ENCODE measurements at places on chromosomes 16 and 17.

DNA sequence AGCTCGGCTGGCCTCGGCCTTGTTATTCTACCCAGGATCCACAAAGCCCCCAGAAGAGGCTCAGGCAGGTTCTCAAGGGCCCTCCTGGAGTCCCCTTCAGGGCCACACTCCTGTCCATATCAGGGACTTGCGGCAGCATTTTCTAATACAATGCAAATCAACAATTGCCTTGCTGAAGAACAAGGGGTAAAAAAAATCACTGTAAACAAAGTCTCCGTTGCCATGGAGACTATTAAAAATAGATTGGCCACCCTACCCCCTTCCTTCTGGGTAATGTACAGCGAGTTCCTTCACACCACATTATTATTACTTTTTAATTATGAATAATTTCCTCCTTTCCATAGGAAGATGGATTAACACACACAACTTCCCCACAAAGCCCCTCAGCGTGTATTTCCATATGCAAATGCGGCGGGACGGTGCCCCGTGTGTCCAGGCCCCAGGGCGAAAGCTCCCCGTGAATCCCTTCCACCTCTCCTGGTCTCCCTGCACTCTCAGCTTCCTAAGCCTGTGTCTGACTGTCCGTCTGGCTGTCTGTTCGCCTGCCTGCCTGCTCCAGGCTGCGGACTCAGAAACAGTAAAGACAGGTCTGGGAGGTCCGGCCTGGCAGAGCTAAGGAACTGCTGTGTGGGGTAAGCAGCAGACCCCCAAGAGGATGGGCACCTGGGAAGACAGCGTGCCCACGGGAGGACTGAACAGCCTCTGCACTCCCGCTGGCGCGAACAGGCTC, 196.6 kb downstream of the RBFOX3 start:
- H3K27ac ChIP-seq, result no peak overlapping the region
- no peaks in the 10 kb centered on the region for H3K36me3 ChIP-seq
- no peaks in the 10 kb centered on the region for H3K4me1 ChIP-seq
- H3K4me3 ChIP-seq, result no peak overlapping the region

DNA sequence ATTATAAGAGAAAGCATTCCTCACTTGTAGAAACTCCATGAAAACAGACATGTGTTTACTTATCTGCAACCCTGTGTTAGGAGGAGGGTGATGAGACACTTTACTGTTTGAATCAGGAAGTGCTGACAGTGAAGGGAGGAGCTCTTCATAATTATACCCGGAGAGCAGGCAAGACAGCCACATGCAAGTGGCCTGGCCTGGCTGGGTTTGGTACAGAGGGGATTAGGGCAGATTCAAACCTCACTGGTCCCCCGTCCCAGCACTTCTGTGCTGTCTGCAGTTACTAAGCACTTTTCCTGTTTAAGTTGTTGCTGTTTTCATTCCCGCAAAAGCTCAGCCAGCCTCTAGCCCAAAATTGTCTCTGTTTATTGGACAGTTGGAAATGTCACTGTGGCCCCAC, 78.5 kb downstream of the WWOX start:
- no peak overlapping the region for H3K27ac ChIP-seq
- no peak overlapping the region for H3K4me3 ChIP-seq
- H3K27me3 ChIP-seq, result no peaks in the 10 kb centered on the region
- H3K36me3 ChIP-seq, result no peaks in the 10 kb centered on the region

GRCh38 chr17:79651266-79651665, 40.4 kb upstream of the RBFOX3 start:
- no peak overlapping the region for H3K4me3 ChIP-seq
- H3K27me3 ChIP-seq, result no peaks in the 10 kb centered on the region
- no peaks in the 10 kb centered on the region for H3K36me3 ChIP-seq
- no peak for DNase-seq

GRCh38 chr17:63843910-63844677, 1.6 kb upstream of the SMARCD2 start:
- no peaks in the 10 kb centered on the region for H3K27me3 ChIP-seq
- no peaks in the 10 kb centered on the region for H3K36me3 ChIP-seq
- no peak for DNase-seq
- no peak overlapping the region for H3K27ac ChIP-seq

- H3K4me3 ChIP-seq, result no peak overlapping the region
- no peaks in the 10 kb centered on the region for H3K4me1 ChIP-seq
- peaks cover 4% of the 10 kb centered on the region for H3K36me3 ChIP-seq
- H3K27ac ChIP-seq, result no peak overlapping the region
- DNase-seq, result no peak
These were observed 45.3 kb downstream of the NEUROD2 start for GRCh38 chr17:39562395-39562794.

DNA sequence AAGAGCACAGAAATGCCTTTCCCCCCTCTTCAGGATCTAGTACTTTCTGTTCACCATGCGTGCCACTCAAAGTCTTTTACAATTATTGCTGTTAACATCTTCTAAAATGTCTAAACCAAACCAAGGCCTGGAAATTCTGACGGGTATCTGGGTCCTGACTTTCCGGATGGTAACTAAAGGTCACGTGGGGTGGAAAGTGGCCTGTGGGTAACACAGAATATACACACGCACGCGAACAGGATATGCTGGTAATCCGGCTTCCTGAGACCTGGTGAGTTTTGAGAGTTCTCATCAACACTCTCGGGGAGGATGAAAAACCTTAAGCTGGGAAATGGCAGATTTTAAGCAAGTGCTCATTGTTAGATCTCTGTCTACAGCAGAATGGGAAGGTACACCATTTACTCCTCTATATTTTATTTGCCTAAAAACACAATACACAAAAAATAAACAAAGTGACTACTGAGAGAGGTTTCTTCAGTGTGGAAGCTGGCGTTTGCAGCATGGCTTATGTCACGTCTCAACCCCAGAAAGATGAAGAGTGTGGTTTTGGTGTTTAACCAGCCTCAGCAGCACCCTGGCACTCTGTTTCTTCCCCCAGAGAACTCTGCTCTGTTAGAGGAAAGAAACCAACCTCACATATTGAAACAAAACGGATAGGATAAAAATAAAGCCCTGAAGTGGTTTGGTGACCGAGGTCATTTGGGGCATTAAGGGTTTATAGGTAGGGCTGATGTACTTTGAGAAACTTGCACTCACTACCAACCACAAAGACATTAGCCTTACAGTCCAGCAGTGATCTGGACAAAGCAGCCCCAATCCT, 37.3 kb downstream of the SMG6 start:
- no peak overlapping the region for H3K27ac ChIP-seq
- H3K4me1 ChIP-seq, result peaks cover 5% of the 10 kb centered on the region
- no peaks in the 10 kb centered on the region for H3K27me3 ChIP-seq
- DNase-seq, result no peak
- H3K36me3 ChIP-seq, result peaks cover 16% of the 10 kb centered on the region
- no peak overlapping the region for H3K4me3 ChIP-seq

DNA sequence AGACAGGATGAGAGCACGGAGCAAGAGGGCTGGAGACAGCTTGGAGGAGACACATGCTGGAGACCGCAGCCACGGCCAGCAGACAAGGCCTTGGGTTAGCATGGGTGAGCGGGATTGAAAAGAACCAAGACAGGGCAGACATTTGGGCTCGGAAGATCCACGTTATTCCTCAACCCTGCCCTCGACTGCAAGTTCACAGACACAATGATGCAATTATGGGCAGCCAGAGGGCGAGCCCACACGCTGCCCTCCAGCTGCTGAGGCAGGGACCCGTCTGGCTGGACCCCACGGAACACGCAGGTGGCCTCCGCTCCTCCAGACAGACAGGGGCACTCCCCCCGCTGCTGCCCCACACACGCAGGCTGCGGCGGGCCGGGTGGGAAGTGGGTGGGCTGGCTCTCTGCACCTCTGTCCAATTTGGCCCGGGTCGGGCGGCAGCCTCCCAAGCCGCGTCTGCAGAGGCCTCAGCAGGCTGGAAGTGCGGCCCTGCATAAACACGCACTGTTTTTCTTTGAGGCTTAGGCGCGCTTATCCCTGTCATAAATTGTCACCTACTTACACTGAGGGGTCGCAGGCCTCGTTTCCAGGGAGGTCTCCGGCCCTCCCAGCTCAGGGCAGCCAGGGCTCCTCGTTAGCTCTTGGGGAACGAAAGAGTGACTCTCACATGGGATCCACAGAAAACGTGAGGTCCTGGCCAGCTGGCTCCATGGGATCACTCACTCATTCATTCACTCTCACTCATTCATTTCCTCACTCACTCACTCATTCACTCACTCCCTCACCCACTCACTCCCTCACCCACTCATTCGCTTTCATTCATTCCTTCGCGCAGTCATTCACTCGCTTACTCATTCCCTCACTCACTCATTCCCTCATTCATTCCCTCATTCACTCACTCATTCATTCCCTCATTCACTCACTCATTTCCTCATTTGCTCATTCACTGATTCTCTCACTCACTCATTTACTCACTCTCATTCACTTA, 303.9 kb downstream of the C16orf95 start:
- peaks cover 4% of the 10 kb centered on the region for H3K4me1 ChIP-seq
- H3K36me3 ChIP-seq, result no peaks in the 10 kb centered on the region
- peak; percentile 62 for DNase-seq
- H3K27ac ChIP-seq, result no peak overlapping the region
- no peak overlapping the region for H3K4me3 ChIP-seq

DNA sequence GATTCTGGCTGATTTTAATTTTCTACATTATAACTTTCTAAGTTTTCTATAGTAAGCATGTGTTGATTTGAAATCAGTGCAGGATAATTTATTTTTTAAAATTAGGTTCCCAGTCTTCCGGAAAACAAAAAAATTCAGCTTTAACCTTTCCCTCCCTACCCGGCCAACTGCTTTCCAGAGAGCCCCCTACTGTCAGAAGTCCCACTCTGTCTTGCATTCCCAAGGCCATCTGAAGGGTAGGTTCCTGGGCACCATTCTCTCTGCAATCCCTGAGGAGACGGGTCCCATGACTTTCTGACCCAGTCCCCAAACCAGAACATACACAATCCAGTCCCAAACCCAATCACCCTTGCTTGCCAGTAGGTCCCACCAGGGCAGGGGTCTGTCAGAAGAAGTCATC, 200.3 kb downstream of the CYLD start:
- H3K36me3 ChIP-seq, result no peaks in the 10 kb centered on the region
- DNase-seq, result no peak
- H3K4me1 ChIP-seq, result no peaks in the 10 kb centered on the region
- no peaks in the 10 kb centered on the region for H3K27me3 ChIP-seq
- no peak overlapping the region for H3K27ac ChIP-seq

- no peaks in the 10 kb centered on the region for H3K36me3 ChIP-seq
- H3K4me1 ChIP-seq, result no peaks in the 10 kb centered on the region
- no peak for DNase-seq
- H3K4me3 ChIP-seq, result no peak overlapping the region
These were observed 337.9 kb upstream of the DYNLRB2 start for GRCh38 chr16:80202831-80203413.

DNA sequence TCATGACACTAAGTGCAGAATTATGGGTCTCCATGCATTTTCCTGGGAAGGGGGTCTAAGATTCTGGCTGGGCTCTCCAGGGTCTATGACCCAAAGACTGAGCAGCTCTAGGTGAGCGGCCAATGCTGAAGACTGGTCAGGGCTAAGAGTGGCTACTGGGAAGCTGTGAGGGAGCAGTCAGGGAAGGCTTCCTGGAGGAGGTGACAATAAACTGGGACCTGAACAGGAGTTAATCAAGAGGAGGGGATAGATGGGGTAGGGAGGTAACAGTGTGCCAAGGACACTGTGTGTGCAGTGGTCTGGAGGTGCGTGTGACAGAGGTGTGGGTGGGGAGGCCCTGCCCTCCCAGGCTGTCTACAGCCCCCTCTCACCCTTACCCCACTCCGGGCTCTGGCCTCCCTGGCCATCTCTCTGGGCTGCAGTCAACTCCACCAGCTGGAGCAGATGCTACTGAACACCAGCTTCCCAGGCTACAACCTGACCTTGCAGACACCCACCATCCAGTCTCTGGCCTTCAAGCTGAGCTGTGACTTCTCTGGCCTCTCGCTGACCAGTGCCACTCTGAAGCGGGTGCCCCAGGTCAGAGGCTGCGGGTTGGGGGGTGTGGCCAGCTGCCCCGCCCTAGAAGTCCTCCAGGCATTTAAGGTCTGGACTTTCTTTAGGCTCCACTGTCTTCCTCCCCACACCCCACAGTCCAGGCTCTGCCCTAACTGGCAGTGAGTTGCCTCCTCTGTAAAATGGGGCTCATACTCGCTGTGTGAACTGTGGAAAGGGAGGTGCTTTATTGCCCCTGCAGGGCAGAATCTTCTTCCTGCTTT, 20.4 kb downstream of the ADGRG5 start:
- H3K4me1 ChIP-seq, result no peaks in the 10 kb centered on the region
- H3K36me3 ChIP-seq, result no peaks in the 10 kb centered on the region
- H3K27ac ChIP-seq, result no peak overlapping the region
- no peak overlapping the region for H3K4me3 ChIP-seq
- no peaks in the 10 kb centered on the region for H3K27me3 ChIP-seq
- no peak for DNase-seq

- H3K4me3 ChIP-seq, result no peak overlapping the region
- H3K27me3 ChIP-seq, result no peaks in the 10 kb centered on the region
- DNase-seq, result no peak
- H3K36me3 ChIP-seq, result peaks cover 21% of the 10 kb centered on the region
These were observed 29.9 kb upstream of the NUDT16L1 start for GRCh38 chr16:4663465-4663776.

DNA sequence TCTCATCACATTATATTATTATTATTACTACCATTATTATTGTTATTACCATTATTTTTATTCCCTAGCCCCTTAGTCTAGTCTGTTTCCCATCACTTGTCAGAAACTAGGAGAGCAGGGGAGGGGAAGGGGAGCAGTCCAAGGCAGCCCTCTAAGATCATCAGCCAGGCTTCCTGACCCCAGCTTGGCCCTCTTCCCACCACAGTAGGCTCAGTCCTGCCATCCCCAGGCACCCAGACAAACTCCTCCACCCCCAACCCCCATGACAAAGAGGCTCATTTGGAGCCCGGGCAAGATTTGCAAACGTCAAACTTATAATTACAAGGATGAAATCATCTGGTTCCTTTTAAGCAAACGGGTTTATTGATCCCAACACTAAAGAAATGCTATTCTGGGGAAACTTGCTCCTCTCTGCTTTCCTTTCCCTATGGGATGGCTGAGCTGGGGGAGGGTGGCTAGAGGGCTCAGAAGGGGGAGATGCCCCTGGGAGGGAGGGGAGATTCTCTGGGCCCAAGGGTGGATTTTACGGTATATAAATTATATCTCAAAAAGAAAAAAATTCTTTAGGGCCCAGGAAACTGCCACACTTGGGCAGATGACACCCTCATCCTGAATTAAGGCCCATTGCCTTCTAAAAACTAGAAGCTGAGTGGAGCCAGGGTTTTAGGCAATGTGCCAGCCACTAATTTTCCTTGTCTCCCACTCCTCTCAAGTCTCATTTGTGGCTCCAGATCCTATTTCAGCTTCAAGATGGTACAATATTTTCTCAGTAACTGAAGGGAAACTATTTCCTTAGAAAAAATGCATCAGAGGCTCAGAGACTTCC, 4.4 kb upstream of the CBFB start:
- no peaks in the 10 kb centered on the region for H3K27me3 ChIP-seq
- DNase-seq, result peak; percentile 69
- no peaks in the 10 kb centered on the region for H3K36me3 ChIP-seq
- no peak overlapping the region for H3K4me3 ChIP-seq
- no peak overlapping the region for H3K27ac ChIP-seq

- no peaks in the 10 kb centered on the region for H3K36me3 ChIP-seq
- no peak for DNase-seq
- H3K27ac ChIP-seq, result no peak overlapping the region
- no peaks in the 10 kb centered on the region for H3K4me1 ChIP-seq
These were observed 38.1 kb downstream of the MRC2 start for GRCh38 chr17:62665599-62665998.

- no peak overlapping the region for H3K4me3 ChIP-seq
- DNase-seq, result no peak
- no peak overlapping the region for H3K27ac ChIP-seq
- no peaks in the 10 kb centered on the region for H3K36me3 ChIP-seq
- H3K4me1 ChIP-seq, result no peaks in the 10 kb centered on the region
- no peaks in the 10 kb centered on the region for H3K27me3 ChIP-seq
These were observed 98.1 kb downstream of the SDK2 start for GRCh38 chr17:73546114-73546513.
